ENCODE measurements at places on chromosomes 1 and 21. TPM values are rescaled to one million over a fixed set of nuclear protein-coding genes. Genes with fewer than 3 reads are reported as not detected.

Gene IGSF3
- 5.4 TPM for total RNA-seq

Gene KRTAP21-2
- total RNA-seq: not detected

Gene SLFNL1
- total RNA-seq: 0.09 TPM

Gene LAD1
- total RNA-seq: 3.4 TPM

Gene B4GALT2
- total RNA-seq: 12.8 TPM

Gene PLA2G2F
- under 0.01 TPM for total RNA-seq

Gene FCAMR
- 0.14 TPM for total RNA-seq

Gene KCNA3
- 0.23 TPM for total RNA-seq

Gene EFCAB7
- total RNA-seq: 2.5 TPM

Gene PEAR1
- total RNA-seq: 2.1 TPM

DNA sequence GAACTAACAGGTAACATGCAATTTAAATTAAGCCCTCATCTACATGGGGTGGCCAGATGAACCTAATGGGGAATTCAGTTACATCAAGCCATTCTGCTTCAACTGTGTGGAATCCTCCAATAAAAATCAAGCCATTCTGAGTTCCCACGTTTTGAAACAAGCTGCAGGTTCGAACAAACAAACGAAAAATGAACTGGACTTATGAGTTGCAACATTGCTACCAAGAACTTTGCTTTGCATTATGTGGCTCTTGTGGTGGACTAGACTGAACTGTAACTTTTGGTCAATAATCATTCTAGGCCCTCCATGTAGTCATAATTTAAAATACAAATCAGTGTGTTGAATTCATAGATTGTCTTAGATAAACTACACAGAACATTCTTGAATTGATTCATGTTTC lies 517.2 kb downstream of the PTBP2 start:
- DNase-seq: no peak

DNA sequence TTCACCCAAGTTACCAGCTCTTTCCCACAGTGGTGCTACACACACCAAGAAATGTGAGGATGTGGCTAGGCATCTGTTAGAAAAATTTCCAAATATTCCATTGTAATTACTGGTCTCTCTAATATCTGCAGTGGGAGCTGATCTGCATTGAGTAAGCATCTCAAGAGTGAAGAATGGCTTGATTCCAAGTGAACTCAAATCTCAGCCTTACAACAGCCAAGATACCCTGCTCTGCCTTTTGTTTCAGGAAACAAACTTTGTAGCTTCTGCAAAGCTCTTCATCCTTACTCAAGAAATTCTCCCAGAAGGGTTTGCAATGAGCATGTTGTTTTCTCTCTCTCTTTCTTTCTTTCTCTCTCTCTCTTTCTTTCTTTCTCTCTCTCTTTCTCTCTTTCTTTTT lies 181.1 kb downstream of the FCRL5 start:
- DNase-seq: no peak

GRCh38 chr1:69913977-69914376 lies 291.4 kb downstream of the LRRC40 start:
- no peak for DNase-seq

GRCh38 chr1:182515556-182515955 lies 65.6 kb downstream of the RGSL1 start:
- no peak for DNase-seq

DNA sequence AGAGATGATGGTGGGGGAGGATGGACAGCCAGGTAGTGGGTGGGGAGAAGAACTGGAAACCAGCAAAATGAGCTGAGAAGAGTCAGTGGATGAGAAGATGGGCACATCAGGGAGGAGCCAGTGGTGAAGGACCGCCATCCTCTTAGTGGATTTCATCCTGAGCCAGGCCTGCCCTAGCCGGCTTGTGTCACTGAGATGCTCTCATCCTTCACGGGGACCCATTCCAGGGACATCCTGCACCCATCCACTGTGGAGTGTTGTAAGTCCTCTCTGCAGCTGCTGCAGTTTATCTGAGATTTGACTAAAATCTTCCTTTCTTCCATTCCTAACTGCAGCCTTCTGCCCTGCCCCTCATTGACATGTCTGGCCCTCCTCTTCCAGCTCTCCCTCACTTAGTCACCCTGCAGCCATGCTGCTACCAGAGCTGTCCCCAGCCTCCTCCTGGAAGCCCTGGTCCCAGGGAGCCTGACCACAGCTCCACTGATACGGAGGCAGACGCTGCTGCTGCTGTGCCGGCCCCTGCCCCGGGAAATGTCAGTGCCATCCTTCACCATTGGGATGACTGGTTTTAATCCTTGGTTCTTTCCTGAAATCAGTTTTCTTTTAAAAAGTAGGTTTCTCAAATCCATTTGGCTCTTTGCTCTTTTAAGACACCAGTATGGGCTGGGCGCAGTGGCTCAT lies 33.2 kb downstream of the STUM start:
- DNase-seq: no peak

GRCh38 chr1:61572046-61572445 lies 152.9 kb downstream of the TM2D1 start:
- DNase-seq: no peak

GRCh38 chr21:46554431-46555224 lies 50.3 kb downstream of the S100B start:
- no peak for DNase-seq

- no peak for DNase-seq
Measured at GRCh38 chr1:48803474-48803873, 26.8 kb upstream of the BEND5 start.

DNA sequence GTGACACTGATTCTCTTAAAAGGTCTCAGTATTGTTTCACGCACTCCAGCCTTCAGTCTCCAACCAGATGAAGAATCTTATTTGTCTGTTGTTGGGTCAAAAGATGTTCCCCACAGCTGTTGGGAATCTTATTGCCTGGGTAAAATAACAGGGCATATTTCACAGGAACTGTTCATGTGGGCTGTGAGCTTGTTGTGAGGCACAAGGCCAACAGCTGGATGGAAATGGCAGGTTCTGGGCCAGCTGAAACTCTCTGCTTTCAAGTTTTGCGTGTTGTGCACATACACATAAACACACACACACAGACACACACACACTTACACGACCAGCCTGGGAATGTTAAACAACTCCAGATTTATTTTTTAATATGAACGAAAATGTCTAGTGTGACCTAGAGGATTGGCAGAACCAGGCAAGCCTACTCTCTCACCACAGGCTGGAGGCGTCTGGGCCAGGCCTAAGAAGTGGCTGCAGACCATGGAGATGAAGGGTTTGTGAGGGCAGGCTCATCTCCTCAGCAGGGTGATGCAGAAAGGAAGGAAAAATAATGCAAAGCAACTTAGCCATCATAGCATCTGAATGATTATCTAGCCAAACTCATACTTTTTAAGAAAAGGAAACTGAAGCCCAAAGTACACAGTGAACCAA lies 357.0 kb downstream of the TTLL7 start:
- DNase-seq: no peak

DNA sequence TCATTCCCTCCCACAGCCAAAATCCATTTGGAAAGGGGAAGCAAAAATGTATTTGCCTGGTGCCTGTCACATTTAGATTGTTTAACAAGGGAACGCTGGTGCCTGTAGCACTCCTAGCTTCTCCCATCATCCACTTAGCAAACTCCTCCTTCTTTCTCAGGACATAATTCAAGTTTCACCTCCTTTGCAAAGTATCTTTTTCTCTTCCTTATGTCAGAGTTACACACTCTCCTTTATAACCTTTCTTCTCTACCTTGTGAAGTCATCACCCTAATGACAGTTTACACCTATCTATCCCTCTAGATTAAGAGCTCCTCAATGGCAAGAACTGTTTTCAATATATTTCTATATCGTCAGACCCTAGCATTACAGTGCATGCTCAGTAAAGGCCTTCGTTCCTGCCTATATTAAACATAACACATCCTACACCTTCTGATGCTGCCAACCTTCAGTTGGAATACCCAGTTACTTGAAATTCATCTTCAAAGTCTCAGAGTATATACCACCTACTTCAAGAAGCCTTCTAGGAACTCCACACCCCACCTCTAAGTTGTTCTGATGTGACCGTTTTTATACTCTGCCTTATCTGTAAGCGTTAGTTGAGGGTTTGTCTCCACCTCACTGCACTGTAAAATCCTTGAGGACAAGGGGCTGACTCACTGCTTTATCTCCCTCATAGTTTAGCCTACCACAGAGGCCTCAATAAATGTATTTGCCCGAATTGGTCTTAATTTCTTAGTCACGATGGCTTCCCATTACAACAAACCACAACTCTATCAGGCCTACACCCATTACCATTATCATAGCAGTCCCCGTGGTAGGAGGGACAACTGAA lies 1.0 kb upstream of the EPS15 start:
- no peak for DNase-seq

DNA sequence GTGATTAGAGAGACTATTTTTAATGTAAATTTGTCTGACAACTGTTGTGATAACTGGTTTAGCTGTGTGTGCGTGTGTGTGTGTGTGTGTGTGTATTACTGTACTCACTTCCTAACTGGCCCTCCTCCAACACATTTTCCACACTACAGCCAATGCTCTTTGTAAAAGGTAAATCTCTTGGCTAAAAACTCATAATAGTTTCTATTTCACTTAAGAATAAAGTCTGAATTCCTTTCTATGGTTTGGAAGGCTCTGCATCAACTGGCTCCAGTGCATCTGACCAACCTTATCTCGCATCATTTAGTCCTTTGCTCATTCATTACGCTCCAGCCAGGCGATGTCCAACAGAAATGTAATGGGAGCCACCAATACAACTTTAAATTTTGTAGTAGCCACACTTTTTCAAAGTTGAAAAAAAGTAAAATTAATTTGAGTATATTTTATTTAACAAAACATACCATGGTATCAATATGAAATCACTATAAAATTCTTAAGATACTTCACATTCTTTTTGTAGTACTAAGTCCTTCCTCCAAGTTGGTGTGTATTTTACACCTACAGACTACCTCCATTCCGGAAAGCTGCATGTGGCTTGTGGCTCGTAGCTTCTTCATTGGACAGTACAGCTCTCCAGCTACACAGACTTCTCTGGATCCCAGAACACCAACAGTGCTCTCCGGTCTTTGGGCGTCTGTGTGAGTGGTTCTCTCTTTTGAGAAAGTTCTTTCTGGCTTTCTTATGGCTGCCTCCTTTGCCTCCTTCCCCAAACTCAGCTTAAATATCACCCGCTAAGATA lies 68.9 kb downstream of the NRIP1 start:
- no peak for DNase-seq

GRCh38 chr1:241870336-241870735 lies 22.3 kb downstream of the EXO1 start:
- no peak for DNase-seq

DNA sequence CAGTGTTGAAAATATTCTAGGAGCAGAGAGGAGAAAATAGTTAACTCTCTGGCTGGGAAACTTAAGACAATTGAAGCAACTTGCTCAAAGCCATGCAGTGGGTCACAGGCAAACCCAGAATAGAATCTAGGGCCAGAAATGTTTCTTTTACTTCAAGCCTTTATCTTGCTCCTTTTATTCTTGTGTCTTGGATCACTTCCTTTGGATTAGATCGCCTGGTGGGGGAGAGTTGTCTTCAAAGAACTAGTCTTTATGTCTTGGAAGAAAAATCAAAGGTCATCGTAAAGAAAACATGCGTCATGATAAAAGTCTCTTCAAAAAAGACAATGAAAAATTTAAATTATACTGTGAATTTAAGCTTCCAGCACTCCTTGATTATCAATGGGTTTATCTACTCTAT lies 493.6 kb upstream of the USP24 start:
- no peak for DNase-seq

DNA sequence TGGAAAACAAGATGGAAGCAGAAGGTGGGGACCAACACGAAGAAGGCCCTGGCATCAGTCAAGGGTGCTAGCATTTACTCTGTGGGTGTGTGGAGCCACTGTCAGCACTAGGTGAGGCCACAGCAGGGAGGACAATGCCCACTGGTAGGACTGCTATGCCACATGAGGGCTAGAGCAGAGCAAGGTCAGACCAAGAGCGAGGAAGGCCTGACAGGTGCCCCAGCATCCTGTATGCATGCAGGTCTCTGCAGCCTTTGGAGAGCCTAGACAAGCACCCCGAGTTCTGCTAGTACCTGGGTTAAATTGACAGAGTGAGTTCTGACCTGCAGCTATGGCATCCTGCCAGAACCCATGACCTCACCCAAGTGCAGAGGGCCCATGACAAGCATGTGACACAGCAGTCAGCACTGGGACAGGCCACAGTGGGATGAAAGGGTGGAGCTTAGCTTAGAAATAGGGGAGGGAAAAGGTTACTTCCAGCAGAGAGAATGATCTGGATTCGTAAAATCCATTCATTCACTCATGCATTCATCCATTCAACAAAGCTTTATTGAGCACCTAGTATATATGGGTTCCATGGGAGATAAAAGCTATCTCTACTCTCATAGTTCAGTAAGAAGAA lies 9.0 kb upstream of the CSF1 start:
- peak; percentile 51 for DNase-seq

GRCh38 chr1:179824265-179824664 lies 53.3 kb downstream of the TOR1AIP2 start:
- no peak for DNase-seq

GRCh38 chr1:91591175-91591974 lies 90.7 kb downstream of the CDC7 start:
- no peak for DNase-seq

GRCh38 chr1:151147665-151148064 lies 1.2 kb upstream of the SEMA6C start:
- no peak for DNase-seq

DNA sequence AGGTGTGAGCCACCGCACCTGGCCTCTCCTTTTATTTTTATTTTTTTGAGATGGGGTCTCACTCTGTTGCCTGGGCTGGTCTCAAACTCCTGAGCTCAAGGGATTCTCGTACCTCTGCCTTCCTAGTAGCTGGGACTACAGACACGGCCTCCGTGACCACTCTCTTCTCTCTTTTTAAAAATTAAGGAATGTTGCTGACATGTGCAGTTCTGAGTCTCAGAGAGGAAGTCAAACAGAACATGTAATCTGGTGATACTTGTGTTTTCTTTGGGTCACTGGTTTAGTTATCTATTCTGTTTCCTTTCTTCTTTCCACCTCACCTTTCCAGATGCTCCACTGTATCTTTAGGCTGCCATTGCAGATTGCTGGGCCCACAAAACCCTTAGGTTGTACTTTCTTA lies 2.7 kb downstream of the WDTC1 start:
- DNase-seq: no peak

DNA sequence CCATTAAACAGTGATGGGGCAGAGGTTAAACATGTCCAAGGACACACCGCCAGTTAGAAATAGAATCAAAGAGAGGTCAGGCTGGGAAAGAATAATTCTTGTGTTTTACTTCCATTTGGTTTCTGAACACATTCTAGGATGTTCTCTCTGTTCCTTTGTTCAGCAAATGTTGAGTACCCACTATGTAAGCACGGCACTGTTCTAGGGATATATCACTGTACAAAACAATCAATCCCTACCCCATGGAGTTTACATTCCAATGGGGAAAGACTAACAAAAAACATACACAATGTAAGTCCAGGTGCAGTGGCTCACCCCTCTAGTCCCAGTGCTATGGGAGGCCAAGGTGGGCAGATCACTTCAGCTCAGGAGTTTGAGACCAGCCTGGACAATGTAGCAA lies 6.2 kb downstream of the MYOCOS start:
- DNase-seq: no peak

- no peak for DNase-seq
Measured at GRCh38 chr21:27761623-27762022, 794.7 kb upstream of the ADAMTS5 start.

Data from liver (tissue), 10 donors.